Sigmoid colon (tissue), 7 donors: ENCODE measurements at places on chromosomes 3 and 15. TPM values are rescaled to one million over a fixed set of nuclear protein-coding genes. Genes with fewer than 3 reads are reported as not detected.

- no peak for DNase-seq
Measured at GRCh38 chr3:170033489-170033888, 4.3 kb upstream of the GPR160 start.

- no peak for DNase-seq
Measured at GRCh38 chr15:79003896-79004295, 59.0 kb upstream of the CTSH start.

DNA sequence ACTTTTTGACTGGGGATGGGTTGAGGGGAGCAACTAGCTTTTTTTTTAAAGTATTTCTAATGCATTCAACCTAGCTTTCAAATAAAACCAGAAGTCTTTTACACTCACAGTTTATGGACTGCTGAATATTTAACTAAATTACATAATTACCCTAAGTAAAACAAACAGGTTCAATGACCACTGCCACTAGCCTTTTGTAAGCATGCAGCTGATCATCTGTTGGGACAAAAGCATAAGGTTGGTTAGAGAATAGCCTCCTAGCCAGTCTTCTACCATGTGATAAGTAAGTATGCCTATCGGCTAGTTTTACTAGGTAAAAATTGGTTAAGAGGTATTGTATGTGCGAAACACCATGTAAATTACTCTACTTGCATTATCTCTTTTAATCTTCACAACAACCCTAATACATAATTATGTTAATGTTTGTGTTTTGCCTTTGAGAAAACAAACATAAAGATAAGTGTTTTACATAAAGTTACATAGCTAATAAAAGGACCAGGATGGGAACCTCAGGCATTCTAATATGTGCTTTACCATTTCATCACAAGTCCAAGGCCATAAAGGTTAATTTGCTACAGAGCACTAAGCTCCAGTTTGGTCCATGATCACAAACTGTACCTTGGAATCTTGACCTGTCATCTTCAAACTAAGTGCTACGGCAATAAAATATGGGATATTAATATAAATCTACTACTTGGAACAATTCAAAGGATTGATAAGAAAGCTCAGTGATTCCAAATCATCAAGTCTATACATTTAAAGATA lies 13.2 kb downstream of the PFN2 start:
- DNase-seq: no peak

DNA sequence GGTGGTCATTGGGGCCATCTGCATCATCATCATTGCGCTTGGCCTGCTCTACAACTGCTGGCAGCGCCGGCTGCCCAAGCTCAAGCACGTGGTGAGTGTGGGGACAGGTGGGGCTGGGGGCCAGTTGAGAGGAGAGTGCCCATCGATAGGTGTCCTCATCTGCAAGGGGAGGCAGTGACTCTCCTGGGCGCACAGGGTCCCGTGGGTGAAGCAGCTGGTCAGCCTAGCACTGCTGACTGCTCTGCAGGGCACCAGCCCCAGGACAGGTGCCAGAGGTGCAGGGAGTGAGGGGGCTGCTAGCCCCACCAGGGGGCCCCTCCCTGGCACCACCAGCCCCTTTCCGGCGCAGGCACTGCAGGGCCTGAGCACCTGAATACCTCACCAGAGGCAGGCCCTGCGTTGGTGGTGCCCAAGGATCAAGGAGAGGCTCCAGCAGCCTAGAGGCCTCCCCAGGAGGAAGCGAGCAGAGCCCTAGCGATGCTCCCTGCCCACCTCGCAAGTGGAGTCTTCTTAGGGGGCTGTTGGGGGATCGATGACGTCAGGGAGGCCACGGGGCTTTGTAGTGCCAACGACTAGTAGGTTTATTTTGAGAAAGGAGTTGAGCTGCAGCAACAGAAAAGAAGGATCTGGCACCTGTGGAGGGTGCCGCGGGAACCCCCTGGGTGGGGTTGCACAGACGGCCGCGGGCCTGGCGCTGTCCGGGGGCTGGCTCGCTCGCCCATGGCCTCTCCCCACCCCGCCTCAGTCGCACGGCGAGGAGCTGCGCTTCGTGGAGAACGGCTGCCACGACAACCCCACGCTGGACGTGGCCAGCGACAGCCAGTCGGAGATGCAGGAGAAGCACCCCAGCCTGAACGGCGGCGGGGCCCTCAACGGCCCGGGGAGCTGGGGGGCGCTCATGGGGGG lies 976 bp upstream of the ABTB1 start:
- DNase-seq: peak; percentile 69

Gene LYZL4
- total RNA-seq: not detected

Gene TLR9
- not detected for total RNA-seq

GRCh38 chr3:21704796-21705195 lies 46.2 kb downstream of the ZNF385D start:
- no peak for DNase-seq

GRCh38 chr3:197269024-197269423 lies 29.4 kb downstream of the DLG1 start:
- no peak for DNase-seq

Gene ARL8B
- total RNA-seq: 53.2 TPM

DNA sequence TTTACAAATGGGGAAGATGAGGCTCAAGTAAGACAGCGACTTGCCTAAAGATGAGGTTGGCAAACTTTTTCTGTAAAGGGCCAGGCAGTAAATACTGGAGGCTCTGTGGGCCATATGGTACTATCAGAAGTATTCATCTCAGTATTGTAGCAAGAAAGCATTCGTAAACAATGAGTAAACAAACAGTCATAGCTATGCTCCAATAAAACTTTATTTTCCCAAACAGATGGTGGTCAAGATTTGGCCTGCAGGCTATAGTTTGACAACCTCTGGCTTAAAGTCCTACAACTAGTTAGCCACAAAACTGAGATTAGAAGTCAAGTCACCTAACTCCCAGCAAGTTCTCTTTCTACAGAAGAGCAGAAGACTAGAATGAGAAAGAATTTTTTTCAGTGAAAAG lies 177.0 kb upstream of the NECTIN3 start:
- no peak for DNase-seq

- DNase-seq: no peak
Measured at GRCh38 chr3:122977746-122978466, 49.7 kb downstream of the SEMA5B start.

GRCh38 chr15:92074101-92074500 lies 220.6 kb downstream of the SLCO3A1 start:
- no peak for DNase-seq

- DNase-seq: no peak
Measured at GRCh38 chr15:100730655-100731266, 128.4 kb downstream of the ASB7 start.

DNA sequence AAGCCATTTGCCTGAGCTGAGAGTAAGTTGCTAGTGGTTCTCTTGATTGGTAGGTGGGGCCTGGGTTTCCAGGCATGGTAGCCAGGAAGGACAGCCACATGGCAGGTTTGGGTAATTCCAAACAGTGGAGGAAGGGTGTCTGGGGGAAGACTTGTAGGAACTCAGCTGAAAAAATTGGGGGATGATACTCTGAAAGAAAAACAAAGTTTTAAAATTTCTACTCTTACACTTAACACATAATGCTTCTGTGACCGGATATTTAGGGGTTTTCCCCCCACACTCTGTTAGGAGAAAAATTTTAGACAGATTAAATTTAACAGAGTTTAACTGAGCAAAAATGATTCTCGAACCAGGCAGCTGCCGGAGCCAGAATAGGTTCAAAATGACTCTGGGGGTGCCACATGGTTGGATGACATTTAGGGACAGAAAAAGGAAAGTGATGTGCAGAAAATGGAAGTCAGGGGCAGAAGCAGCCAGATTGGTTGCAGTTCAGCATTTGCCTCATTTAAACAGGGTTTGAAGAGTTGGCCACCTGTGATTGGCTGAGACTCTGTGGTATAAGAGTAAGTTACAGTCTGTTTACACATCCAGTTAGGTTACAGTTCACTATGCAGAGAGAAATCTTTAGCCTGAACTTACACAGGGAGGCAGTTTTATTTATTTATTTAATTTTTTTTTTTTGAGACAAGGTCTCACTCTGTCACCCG lies 8.1 kb downstream of the B2M start:
- no peak for DNase-seq

DNA sequence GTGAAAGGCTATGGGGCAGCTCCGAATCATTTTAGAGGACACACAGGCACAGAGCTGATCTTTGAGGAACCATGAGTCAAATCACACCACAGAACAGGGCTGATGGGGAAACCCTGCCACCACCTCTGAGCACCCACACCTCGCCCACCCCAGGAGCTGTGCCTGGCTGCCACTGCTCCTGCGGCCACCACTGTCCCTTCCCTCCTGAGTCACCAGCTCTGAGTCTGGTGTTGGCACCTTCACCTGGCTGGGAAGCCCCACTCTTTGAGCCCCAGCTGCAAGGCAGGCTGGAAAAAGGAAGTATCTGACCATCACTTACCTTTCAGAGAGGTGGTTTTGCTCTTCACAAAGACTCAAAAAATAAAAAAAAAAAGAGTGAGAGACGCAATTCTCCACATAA lies 63.6 kb upstream of the MEF2A start:
- no peak for DNase-seq

Gene TIGIT
- total RNA-seq: not detected

Gene ACKR2
- total RNA-seq: 6.1 TPM

GRCh38 chr3:44981220-44981619 lies 5.2 kb downstream of the EXOSC7 start:
- no peak for DNase-seq

- no peak for DNase-seq
Measured at GRCh38 chr3:133487920-133488540, 85.5 kb upstream of the CDV3 start.

Gene SLC28A1
- not detected for total RNA-seq

Gene KIF9
- 8.6 TPM for total RNA-seq

Gene LEKR1
- total RNA-seq: 0.68 TPM

Gene RNU6-1
- total RNA-seq: not detected

GRCh38 chr3:149391960-149392359 lies 14.5 kb upstream of the TM4SF1 start:
- no peak for DNase-seq

- DNase-seq: no peak
Measured at GRCh38 chr15:63276342-63277037, 915 bp upstream of the APH1B start.

Gene PPP1R14D
- total RNA-seq: not detected

DNA sequence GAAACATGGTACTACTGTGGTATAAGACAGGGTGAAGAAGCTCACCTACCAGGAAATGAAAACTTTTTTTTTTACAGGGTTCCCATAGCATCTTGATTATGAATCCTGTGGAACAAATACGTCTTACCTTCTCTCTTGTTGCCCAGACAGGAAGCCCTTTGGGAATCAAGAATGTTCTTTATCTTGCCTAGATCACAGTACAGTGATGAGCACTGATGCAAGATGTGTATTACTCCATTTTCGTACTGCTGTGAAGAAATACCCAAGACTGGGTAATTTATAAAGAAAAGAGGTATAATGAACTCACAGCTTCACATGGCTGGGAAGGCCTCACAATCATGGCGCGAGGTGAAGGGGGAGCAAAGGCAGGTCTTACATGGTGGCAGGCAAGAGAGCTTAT lies 281.3 kb downstream of the UBE2E2 start:
- no peak for DNase-seq

DNA sequence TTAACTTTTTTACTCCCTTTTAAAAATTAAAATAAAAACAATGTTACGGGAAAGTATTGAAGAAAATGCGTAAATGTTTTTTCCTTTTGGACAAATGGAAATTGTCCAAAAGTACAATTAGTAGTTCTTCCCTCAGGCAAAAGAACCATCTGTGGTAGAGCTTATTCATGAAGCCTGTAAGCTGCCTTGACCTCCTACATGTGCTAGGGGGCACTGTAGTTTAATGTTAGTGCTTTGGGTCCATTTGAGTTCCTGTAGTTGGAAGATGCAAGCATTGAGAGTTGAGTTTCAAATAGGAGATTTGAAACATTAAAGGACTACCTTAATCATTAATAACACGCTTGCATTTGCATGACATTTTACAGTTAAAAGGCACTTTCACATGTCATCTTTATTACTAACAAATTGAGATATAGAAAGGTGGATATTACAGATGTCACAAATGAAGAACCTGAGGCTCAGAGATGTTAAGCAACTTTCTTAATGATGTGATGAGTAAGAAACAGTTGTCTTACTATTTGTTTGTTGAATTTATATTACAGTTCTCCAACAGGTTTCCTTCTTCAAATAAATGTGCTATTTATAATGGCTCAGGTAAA lies 1.8 kb upstream of the ZNF385D start:
- no peak for DNase-seq

DNA sequence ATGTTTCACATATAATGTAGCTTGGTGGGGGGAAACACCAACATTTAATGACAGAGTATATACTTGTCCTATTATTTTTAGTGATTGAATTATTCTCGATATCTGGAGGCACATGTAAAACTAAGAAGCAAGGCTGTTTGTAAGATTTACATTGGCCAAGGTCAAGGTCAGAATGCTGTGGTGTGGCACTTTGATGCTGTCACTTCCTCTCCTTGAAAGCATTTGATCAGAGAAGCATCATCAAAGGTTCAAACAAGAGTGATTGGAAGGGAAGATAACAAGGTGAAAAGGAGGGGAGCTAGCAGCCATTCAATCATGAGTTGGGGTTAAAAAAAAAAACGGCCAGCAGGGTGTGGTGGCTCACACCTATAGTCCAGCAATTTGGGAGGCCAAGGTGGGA lies 26.4 kb downstream of the RTF1 start:
- no peak for DNase-seq

DNA sequence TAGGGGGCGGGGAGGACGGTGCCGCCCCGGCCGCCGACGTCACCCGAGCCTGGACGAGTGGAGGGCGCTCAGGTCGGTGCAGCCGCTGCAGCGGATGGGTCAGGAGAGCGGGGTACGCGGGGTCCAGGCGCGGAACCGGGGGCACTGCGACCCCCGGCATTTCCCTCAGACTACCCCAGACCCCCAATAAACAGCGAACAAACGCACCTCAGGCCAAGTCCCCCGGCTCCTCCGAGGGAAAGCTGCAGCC lies 78.9 kb downstream of the IQSEC1 start:
- peak; percentile 83 for DNase-seq

GRCh38 chr3:193836918-193837317 lies 243.9 kb downstream of the OPA1 start:
- no peak for DNase-seq
